ENCODE measurements at places on chromosomes 7 and 10.

GRCh38 chr7:92768501-92769393, 67.6 kb downstream of the CDK6 start:
- no peak for DNase-seq

- DNase-seq: no peak
Observed at GRCh38 chr10:67072654-67073053, 146.8 kb downstream of the LRRTM3 start.

DNA sequence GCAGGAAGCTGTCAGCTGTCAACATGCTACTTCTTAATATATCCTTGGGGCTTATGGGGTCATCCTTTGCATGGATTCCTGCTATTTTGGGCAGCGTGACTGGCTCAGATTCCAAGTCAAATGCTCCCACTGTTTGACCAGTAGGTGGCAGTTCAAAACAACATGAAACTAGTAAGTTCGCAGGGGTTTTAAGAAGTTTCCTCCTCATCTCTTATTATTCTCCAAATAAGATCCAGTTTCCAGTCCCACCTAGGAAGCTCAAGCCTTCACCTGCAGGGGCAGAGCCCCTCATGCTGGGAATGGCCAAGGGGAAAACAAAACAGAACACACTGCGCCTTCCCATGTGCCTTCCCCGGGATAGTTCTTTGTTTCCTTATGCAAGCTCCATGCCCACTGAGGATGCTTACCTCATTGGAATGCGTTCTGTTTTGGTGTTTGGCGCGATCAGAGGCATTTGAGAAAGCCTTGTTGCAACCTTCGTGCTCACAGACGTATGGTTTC, 259.8 kb downstream of the GLI3 start:
- no peak for DNase-seq

- no peak for DNase-seq
Observed at GRCh38 chr10:102242118-102242485, 790 bp upstream of the PITX3 start.

- no peak for DNase-seq
Observed at GRCh38 chr7:5591278-5591874, 167.7 kb upstream of the TNRC18 start.

Data from CD4-positive, alpha-beta memory T cell (primary cell).